OCI-LY7 (cell line): ENCODE measurements at places on chromosomes 2 and 18. TPM values are rescaled to one million over a fixed set of nuclear protein-coding genes. Genes with fewer than 3 reads are reported as not detected.

DNA sequence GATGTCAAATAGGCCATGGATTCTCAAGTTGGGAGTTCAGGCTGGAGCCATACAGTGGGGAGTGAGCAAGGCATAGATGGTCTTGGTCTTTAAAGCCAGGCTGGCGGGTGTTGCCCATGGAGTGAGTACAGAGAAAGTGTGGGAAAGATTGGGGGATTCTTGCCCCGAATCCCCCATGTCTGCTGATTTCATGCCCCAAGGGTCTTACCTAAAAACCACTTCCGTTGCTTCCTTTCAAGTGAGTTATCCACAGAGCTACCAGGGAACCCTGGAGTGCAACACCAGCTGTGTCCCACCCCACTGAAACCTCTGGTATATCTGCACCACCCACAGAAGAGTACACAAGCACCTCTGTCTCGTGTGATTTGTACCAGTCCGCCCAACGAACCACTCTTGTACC lies 31.4 kb downstream of the FHOD3 start:
- DNase-seq = no peak

DNA sequence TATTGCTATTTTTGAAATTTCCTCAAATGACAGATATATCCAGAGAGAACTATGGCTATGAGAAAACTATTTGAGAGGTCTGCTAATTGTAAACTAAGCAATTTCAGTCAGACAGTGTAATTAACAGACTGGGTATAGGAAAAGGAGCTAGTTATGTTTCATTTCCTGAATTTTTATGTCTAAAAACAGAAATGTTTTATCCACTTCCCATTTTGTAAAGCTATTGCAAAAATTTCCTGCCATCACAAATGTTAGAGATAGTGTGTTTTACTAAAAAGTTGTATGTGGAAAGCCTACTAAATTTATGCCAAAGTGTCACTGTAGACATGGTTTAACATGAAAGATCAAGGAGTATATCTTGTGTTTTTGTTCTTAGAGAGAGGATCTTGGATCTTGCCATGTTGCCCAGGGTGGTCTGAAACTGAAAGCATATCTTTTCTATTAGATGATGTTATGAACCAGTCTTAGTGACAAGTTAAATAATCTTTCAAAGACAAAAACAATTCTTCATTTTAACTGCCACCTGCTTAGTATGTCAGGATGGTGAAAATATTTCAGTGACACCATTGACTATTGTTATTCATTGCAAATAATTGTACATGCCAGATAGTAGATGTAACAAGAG lies 40.5 kb upstream of the ITPRID2 start:
- no peak for DNase-seq

- DNase-seq = no peak
Observed at GRCh38 chr18:11283479-11284161, 134.3 kb upstream of the PIEZO2 start.

- no peak for DNase-seq
Observed at GRCh38 chr18:61833978-61834377, 58.8 kb downstream of the RNF152 start.

DNA sequence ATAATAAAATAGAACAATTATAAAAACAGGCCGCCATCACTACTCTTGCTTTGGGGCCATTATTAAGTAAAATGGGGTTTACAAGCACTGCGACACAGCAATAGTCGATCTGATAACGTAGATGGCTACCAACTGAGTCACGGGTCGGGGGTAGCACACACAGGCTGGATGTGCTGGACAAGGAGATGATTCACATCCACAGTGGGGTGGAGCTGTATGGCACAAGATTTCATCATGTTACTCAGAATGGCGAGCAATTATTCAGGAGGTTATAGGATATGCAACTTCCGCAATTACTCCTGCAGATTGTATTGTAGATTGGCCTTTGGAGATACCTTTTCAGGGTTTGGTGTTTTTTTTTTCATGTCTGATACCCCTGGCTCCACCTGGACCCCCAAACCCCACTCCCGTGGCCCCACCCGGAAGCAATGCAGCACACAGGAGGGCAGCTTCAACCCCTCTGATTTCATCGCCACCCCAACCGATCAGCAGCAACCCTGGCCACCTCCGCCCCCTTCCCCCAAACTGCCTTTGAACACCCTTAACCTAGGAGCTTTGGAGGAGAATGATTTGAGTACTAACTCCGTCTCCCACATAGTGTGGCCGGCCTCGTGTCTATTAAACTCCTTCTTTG lies 21.4 kb upstream of the MLPH start:
- DNase-seq = no peak

- peak; percentile 40 for DNase-seq
Observed at GRCh38 chr2:71277536-71278103, 50.7 kb upstream of the PAIP2B start.

DNA sequence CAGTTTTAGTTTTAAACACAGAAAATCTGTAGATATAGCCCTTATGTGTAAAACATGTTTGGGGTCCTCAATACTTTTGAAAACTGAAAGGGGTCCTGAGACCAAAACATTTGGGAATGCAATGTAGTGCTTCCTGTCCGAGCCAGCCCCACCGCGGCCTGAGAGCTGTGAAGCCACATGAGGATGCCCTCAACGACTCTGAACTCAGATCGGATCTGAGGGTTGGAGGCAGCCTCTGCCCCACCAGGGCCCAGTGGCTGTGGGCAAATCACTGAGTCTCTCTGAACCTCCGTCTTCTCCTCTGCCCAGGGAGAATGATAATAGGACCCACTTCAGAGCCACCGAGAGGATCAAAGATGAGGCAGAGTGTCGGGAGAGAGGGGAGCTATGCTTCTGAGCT lies 33.4 kb upstream of the HPCAL1 start:
- DNase-seq = no peak

DNA sequence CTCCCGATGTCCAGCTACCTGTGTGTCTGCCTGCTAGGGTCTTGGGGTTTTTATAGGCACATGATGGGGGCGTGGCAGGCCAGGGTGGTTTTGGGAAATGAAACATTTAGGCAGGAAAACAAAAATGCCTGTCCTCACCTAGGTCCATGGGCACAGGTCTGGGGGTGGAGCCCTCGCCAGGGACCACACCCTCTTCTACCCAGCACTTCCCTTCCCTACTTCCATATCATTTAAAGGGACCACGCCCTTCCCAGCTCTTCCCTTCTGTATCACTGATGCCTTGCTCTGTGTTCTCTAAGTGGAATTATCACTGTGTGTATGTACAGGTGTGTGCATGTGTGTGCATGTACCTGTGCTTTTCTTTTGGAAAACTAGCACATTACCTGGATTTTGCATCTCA lies 6.3 kb downstream of the UGT1A1 start:
- DNase-seq = no peak

GRCh38 chr2:81644189-81644588 lies 1339.6 kb upstream of the LRRTM1 start:
- no peak for DNase-seq

DNA sequence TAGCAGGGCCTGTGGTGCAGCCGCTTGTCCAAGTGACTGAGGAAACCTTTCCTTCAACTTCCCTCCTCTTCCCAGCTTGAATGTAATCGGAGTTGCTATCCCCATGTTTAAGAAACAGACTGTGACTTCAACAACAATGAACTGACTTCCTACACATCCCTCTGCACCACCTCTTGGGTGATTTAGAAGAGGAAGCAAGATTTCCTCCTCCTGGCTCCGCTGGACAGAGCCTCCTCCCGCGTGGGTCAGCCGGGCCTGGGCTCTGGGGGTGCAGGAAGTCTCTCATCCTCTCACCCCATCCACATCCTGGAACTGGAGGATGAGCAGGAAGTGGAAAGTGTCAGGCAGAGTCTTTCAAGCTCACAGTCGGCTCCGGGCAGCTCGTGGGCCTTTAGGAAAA lies 84.3 kb downstream of the GATA6 start:
- no peak for DNase-seq

DNA sequence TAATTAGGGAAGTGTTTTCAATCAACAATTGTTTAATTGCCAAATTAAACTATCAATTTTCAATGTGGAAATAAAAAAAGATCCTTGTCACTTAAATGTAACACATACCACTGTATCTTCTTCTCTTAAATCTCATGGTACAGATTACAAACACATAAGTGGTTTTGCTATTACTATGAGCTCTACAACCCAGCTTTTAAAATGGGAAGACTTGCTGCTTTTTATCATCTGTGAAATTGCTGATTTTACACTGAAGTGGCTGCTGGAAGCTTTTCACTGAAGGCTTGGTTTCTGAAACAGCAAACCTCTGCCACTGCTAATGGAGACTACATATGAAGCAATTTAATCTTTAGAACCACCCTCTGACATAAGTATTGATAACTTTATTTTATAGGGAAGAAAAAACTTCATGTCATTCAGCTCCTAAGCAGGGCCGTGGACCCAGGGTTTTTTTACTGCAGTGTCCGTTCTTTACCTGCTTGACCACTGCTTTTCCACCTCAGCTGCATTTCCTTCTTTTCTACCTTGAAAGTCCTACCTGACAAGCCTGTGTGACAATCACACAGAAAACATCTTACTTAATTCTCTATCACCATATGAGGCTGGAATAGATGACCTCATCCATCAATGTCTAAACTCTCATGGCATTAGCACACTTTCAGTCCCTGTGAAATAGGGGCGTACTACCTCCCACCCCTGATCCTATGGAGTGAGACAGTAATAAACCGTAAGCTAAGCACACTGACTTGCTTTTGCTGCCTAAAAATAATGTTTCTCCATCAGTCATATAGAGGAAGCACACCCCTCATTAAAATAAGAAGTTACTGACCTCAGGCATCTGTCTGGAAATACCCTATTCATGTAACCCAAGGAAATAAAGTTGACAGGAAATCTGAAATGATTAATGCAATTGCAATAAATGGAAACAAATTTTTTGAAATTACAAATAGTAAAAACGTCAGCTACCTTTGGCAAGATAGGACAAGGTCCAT lies 19.2 kb upstream of the SLC8A1 start:
- no peak for DNase-seq

DNA sequence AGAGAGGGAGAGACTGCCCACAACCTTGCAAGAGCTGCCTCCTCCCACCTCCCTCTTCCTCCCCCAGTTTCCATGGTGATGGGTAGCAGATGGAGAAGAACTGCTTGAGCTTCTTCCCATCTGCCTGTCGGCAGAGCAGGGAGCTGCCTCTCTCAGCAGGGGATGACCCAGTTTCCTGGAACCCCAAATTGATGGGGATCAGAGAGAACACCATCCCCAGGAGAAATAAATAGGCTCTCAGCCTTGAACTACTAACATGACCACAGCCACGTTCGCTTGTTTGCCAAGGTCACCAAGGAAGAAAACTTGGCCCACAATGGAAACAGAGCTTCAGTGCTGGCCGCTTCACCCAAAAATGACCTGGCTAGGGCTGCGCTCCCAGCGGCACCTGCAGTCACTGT lies 82.2 kb downstream of the ADD2 start:
- no peak for DNase-seq

DNA sequence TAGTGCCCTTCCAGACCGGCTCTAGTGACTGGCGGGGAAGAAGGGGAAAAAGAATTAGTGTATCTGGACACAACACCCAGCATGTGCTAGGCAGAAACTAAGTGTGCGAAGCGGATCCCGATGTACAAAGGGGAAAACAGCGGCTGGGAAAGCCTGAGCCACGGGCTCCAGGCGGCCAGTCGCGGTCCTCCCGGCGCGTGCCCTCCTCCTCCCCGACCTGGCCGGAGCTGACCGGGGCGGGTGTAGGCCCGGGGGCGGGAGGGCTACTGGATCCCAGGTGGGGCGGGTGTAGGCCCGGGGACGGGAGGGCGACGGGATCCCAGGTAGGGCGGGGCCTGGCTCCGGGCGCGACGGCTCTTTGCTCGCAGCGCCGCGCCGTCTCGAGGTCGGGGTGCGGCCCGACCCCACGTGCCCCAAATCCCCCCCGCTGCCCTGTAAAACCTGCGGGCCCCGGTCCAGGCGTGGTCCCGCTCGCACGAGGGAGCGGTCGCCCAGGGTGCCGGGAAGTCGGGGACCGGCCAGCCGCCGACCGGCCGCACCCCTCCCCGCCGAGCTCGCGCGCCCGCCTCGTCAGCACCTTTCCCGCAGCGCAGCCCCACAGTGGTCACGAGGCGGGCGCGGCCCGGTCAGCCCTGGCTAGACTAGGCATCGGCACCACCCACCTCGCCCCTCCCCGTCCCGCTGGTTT lies 48.8 kb downstream of the C2orf42 start:
- peak; percentile 60 for DNase-seq

DNA sequence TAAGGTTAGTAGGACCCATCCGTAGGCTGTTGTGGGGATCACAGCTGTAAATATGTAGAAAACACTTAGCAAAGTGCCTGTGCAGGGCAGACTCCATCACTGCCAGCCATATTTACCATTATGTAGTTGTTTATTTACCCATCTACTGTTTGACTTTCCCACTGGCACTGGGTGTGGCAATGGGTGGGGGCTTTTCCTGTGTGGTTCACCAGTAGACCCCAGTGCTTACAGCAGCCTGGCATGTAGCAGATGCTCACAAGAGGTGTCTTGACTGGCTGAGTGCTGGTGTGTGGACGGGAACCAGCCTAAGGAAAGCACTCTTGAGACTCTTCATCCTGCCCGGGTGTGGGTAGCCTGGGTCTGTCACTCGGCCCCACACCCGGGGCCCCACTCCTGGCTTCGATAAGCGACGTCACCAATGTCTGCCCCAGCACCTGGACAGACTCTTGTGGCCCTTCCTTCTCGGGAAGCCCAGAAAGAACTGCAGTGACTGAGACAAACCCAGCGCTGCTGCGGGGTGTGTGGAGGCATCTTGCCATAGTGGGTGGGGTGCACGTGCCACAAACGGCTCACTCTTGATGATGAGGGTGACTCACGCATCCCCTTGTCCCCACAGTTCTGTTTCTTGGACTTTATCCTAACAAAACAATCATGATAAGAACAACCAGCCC lies 78.3 kb downstream of the HDAC4 start:
- DNase-seq = no peak

DNA sequence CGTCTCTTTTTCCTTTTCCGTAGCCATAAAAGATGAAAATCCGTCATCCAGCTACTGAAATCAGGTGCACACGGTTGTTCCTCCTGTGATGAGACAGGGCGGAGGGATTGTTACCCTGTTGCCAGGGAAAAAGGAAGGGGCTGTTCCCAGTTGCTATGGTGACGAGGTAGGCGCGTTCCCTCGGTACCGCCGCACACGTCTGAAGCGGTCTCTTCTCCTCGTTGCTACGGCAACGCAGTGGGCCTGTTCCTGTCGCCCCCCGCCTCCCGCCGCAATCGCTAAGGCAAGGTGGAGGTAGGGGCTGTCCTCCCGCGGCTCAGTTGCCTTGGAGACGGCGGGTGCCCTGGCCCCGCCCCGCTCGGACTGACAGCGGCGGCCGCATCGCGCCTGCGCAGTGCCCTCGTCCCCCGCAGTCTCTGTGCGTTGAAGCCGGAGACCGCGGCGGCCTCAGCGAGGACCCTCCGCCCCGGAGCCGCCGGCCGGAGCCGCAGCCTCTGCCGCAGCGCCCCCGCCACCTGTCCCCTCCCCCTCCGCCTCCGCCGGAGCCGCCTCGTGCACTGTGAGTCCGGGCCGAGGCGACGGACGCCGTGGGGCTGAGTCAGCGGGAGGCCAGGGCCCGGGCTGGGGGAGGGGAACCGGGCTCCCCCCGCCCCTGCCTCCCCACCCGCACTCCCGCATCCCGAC lies at the start of gene MAPRE3:
Gene MAPRE3, plus strand, starts transcription at position 394 of the 684 bp plus-strand sequence. CDS start 51,582 bp downstream, outside the sequence.
- DNase-seq = peak; percentile 19

Gene KRTCAP3
- 6.9 and 8.3 TPM in 2 replicates for total RNA-seq

Gene CRACDL
- 0.13 and 0.59 TPM in 2 replicates for total RNA-seq

Gene PPP3R1
- 90.3 and 97.4 TPM in 2 replicates for total RNA-seq

Gene PRKAG3
- not detected in 2 replicates for total RNA-seq

Gene GATA6
- total RNA-seq = not detected in 2 replicates
